ENCODE measurements at places on chromosomes 1 and 21. TPM values are rescaled to one million over a fixed set of nuclear protein-coding genes. Genes with fewer than 3 reads are reported as not detected.
A peak's percentile ranks its signal among the peaks of the same experiment; 100 is the strongest.

Gene UBAP2L
- 194 TPM for polyA plus RNA-seq

Gene SON
- 306 TPM for polyA plus RNA-seq

Gene MYOC
- 0.16 TPM for polyA plus RNA-seq

Gene CD1E
- not detected for polyA plus RNA-seq

Gene DUSP10
- 4.8 TPM for polyA plus RNA-seq

Gene ANKRD34A
- polyA plus RNA-seq, result 0.77 TPM

Gene SLC35A3
- 31.6 TPM for polyA plus RNA-seq

Gene OLFM3
- 29.5 TPM for polyA plus RNA-seq

Gene UBASH3A
- not detected for polyA plus RNA-seq

Gene EFNA3
- 8.8 TPM for polyA plus RNA-seq

DNA sequence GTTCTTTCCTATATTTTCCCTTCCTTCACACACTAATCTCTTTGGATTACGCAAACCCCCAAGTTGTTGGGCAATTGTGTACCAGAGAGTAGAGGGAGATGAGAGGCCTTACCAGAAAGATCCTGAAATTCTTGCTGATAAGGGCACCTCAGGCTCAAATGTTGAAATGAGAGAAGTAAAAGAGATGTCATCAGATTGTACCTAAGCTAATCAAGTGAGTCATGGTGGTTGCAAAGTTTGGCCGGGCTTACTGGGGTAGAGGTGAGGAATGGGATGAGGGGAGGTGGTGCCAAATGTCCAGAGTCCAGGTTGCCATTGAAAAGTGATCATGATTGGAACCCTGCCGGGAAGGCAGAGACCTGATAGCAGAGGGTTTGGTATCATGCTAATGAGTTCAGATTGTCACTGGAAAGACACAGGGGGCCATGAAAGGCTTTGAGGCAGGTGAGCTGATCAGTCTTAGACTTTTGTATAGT is 43.1 kb downstream of the OPTC start:
- no peak for DNase-seq

GRCh38 chr1:47241114-47242113 is 9.4 kb upstream of the TAL1 start:
- DNase-seq, result no peak

DNA sequence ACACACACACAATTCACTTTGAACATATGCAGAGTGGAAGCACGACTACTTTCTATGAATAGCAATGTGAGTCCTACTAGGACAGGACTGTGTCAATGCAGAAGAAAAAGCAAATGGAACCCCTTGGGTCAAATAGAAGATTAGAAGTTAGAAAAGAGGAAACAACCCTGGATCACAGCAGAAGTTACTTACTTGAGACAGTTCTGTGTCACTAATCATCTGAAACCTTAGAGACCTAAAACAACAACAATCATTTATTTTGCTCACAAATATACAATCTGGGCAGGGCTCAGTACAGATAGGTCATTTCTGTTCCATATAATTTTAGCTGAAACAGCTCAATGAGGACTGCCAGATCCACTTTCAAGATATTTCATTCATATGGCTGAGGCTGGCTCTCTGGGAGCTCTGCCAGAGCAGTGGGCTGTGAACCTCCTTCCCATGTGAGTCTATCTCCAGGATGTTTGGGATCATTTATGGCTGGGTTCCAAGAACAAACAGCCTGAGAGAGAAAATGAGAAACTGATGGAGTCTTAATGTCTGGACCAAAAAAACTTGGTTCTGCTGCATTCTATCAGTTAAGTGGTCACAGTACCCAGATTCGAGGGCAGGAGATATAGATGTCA is 42.5 kb upstream of the IL10 start:
- DNase-seq, result peak; percentile 52

- DNase-seq, result no peak
These were observed 130.6 kb downstream of the PLPP3 start for GRCh38 chr1:56448529-56449300.

GRCh38 chr1:172429331-172430127 is 9.0 kb downstream of the C1orf105 start:
- peak; percentile 63 for DNase-seq

DNA sequence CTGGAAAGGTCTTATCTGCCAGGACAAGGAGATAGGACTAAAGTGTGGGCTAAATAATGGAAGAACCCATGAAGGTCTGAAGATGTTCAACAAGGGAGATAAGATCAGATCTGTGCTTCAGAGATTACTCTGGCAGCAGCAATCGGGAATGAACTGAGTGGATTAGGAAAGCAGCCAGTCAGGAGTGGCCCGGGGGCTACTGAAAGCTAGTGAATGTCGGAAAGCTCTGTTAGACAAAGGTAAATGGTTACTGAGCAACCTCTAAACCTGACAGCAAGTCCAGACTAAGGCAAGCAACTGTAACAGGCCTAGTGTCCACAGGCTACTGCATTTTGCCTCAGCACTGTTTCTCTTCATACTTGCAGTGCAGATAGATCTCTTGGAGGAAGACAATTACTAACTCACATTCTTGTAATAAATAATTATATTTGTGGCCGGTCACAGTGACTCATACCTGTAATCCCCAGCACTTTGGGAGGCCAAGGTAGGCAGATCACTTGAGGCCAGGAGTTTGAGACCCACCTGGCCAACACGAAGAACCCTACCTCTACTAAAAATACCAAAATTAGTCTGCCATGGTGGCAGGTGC is 12.5 kb downstream of the IQGAP3 start:
- DNase-seq, result no peak

- no peak for DNase-seq
These were observed 86.2 kb downstream of the NGF start for GRCh38 chr1:115251856-115252255.

- no peak for DNase-seq
These were observed 14.0 kb upstream of the MGST3 start for GRCh38 chr1:165616987-165617546.

DNA sequence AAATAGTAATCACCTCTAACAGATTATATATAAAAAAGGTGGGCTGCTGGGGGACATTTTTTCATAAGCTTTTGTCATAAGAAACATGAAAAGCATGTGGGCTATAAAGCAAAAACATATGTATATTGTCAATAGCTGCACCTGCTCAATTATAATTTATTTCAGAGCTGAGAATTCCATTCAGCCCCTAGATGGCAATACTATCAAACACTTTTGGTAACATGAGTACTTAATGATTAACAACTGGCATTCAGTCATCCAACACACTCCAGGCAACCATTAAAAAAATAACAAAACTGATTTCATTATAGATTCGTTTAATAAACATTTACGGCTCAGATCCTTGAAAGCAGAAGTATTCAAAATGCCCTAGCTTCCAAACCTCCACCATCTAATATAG is 115.1 kb downstream of the KCTD3 start:
- DNase-seq, result peak; percentile 21

DNA sequence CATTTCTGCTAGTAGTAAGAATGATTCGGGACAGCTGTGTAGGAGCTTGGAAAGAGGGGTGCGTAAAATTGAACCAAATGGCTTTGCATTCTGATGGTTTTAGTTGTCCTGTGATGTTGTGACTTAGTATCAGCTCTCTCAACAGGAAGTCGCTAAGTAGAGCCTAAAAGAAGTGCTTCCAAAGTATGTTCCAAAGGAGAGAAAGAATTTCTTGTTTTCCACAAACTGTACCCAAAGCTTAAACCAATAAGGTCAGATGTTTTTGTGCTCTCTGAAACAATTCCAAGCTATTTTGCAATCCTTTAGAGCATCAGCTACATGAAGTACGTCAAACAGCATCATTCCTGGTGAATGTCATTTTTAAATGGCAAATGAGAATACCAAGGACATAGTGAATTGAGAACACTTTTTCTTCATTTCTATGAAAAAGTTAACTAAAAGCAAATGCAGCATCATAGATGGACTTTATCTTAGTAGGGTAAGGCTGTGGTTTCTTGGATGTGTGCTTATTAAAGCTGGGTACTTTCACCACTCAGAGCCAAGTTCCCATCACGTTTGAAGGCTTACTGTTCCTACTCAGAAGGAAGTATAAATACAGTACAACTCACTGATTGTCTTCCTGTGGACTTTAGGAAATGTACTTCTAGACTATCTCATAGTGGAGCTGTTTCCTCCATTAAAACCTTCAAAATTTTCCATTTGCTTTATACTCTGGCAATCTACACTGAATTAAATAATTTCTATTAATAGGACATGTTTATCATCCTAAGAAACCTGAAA is 148.6 kb downstream of the C1orf21 start:
- no peak for DNase-seq

- no peak for DNase-seq
These were observed 65.4 kb downstream of the TOMM20 start for GRCh38 chr1:235063068-235063765.

DNA sequence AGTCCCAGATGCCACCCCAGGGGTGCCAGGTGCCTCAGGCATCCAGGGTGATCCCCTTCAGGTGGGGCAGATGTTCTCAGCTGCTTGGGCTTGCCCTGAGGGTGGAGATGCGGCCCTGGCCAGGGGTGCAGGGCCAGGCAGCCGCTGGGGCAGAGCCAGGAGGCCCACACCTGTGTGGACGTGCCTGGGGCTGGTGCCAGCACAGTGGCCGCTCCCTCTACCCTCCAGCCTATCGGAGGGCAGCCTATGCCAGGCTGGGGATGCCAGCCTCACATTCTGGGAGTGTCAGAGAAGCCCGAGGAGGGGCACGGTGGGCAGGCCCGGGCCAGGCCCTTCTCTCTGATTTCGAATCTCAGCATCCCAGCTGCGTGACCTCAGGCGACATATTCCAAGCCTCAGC is 96.5 kb upstream of the WNT4 start:
- DNase-seq, result no peak

DNA sequence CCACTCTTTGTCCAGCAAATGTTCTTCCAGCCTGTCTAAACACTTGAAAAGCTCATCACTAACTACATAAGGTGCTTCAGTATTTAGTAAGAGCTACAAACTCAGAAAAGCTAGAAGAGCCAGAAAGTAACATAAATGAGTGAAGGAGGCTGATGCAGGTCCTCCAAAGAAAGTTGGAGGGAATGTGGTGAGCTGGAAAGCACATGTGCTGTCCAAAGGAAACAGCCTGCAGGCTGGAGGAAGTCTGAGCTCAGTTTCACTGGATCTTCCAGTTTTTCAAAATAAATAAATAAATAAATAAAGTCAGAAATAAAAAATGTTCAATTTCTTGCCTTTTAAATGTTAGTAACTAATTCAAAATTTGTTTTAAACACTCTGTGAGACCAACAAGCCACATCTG is 25.5 kb downstream of the ZC3H11B start:
- no peak for DNase-seq

DNA sequence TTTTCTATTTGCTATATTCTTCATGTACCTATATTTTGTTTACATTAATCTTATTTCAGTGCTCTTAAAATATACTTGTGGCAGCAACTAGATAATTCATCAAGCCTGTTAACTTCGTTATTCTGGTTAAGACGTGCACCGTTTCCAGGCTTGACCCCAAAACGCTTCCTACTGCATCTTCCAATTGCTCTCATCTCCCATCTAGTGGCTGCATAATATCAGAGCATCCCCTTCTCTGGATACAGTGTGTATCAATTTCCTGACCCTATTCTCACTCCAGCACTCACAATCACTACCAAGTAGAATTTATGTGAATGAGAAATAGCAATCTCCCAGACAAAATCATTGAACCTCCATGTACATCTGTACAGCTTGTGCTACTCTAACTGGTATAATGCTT is 1280.3 kb upstream of the B3GALT2 start:
- DNase-seq, result no peak

DNA sequence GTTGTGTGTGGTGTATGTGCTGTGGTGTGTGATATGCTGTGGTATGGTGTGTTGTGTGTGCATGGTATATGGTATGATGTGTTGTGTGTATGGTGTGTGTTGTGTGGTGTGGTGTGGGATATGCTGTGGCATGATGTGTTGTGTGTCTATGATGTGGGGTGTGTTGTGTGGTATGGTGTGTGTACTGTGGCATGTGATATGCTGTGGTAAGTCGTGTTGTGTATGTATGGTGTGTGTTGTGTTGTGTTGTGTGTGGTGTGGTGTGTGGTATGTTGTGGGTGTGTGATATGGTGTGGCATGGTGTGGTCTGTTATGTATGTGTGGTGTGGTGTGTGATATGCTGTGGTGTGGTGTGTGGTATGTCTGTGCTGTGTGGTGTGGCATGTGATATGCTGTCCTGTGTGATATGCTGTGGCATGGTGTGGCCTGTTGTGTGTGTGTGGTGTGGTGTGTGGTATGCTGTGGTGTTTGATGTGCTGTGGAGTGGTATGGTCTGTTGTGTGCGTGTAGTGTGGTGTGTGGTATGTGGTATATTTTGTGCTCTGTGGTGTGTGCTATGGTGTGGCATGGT is 318.0 kb downstream of the PTPRU start:
- no peak for DNase-seq

GRCh38 chr1:4962836-4963235 is 308.4 kb downstream of the AJAP1 start:
- no peak for DNase-seq

DNA sequence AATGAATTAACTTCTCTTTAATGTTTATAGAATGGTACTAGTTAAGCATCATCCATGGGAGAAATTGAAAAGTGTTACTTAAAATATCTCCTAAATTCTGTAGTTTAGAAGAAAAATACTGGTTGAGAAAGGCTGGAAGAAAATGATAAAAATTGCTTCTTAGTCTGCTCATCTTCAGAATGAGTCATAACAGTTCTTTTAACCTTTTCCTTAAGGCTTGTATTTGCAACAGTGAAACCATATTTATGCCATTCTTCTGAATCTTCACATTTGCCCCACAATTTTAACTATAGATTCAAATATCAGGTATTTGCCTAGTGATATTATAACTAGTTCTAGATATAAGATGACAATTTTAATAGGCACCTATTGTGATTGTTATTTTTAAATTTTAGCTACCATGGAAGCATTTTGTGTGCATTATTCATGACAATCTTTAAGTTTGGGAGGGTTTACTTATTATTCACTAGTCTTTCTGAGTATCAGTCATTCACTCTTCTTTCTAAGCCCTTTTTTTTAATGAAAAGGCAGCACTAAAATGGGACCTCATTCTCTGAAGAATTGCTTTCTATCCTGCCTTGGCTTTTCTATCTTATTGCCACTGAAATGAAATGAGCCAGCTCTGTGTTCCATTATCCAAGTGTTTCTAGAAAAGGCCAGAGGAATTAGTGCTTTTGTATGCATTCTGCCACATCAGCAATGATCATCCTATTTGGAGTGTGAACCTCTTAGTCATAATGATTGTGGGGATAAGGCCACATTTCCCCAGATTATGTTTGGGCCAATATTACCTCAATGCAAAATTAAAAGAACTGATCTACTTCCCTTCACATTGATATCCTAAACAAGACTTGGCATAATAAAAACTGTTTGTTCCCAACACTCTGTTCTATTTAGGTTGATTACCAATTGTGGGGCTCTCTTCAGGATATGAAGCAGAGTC is 58.4 kb downstream of the SAMSN1 start:
- no peak for DNase-seq

Data from renal pelvis (tissue), 12 donors.